ENCODE measurements at places on chromosomes 12 and 14.

DNA sequence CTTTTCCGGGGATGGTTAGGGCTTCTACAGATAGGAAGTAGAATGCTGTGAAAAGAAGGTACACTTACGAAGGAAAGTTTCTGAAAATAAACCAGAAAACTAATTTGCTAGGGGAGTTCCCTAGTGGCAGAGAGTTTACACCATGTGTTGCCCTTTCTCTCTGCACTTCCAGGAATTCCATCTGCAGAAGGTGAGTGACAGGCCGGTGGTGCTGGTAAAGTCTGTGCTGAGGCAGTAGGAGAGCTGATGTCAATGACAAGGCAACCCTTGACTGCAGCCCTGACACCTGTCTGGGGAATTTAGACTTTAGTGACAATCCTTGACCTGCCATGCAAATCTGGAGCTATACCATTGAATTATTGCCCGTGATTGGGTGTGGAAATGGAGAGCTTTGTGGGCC lies 687.8 kb downstream of the NRXN3 start:
- no peak for DNase-seq

GRCh38 chr12:89993632-89994031 lies 285.0 kb upstream of the ATP2B1 start:
- DNase-seq: no peak

DNA sequence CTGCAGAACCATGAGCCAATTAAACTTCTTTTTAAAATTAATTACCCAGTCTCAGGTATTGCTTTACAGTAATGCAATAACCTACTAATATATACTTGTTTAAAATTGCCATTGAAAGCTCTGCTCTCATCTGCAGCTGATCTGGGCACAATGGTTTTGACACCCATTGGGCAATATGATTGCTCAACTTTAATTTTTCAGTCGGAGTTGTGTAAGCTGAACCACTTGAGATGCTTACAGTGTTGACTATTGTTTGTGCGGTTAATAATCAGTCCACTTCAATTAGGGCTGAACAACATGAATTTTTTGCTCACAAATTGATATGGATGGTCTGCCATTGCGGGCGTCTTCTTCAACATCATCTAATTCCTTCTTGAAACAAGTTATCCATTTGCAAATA lies 18.0 kb upstream of the OR4K5 start:
- no peak for DNase-seq

DNA sequence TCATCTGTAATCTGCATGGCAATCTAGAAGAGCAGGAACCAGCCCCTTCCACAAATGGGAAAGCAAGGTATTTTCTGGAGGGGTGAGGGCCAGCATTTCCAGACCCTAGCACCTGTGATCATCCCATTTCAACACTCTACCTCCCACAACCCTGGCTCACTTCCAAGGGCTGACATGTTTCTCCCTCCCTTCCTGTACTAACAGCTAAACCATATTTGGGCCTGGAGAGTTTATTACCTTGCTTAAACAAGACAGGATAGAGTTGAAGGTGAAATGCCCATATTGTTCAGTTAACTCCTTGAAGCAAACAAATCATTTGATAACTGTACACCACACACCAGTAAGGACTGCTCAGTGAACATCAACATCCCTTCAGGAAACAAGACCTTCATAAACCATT lies 158.4 kb downstream of the PPM1H start:
- no peak for DNase-seq

DNA sequence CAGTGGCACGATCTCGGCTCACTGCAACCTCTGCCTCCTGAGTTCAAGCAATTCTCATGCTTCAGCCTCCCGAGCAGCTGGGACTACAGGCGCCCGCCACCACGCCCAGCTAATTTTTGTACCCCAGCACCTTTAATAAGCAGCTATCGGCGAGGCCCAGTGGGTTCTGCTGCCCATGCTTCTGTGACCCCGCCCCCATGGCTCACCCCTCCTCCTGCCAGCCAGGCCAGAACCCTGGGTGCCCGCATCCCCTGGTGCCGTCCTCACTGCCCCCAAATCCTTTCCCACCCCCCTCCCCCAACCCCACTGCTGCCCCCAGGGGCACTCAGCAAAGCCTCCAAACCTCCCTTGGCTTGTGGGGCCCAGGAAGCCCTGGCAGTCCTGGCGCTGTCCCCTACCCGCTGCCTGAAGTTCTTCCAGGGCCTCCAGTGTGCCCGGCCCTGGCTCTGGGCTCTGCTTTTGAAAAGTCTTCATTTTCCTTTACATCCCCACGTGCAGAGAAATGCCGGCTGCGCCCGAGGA lies 14.5 kb downstream of the BAG5 start:
- no peak for DNase-seq

DNA sequence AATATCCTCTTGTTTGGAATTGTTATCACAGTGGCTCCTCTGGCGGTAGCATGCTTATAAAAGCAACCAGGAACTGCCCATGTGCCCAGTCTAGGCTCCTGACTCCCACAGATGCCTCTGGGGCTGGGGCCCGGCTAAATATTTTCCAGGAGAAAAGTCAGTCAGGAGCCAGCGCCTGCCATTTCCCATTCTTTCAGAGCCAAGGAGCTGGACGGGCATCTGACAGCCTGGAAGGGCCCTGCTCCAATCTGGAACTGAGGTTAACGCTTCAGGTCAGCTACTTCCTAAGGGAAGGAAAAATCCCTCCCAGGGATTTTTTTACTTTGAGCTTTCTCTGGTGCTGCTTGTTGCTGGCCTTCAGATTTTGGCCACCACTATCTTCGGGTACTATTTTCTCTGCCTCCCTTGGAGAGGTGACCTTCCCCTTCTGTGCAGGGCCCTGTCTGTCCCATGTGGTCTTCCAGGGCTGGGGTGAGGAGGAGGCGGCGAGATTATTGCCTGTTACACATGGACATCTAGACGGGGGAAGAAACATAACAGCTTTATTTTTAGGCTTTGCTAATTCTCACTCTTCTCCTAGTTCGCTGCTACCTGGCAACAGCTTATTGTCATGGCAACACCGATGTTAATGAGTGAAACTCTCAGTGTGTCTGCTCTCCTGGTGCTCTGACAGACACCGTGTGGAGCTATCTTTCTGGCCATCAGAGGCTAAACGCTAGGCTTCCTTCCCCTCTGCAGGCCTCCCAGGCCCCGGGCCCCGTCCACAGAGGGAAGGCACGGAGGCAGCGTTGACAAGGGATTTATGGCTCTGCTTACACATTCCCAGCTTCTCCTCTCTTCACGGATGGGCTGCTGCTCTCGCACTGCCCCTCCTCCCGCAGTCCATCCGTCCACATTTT lies 160.4 kb downstream of the CACNA1C start:
- no peak for DNase-seq

DNA sequence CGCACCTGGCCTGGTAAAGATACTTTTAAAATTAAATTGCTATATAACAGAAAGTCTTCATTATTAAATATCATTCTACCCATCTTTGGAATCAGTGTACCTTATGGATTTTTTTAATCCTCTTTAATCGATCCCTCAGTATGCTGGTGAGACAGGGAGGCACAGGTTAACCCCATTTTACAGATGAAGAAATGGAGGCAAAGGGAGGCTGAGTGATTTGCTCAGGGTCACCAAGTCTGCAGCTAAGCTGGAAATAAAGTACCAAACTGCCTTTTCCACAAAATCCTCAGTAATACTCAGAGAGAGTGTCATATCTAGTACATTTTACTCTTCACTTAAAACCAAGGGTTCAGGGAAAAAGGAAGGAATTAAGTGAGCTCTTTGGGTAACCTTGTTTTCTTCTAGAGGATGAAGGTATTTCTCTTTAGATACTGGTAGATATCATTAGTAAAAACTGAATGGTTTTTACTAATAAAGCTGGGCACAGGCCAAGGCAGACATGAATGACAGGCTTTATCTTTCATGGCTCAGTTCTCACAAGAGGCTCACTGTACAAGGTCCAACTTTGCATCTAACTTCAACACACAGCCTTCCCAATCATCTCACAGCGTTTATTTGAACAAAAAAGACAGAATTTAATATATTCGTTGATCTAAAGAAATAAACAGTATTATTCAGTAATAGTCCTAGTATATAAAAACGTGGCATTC lies 35.3 kb upstream of the TTC7B start:
- no peak for DNase-seq

GRCh38 chr12:126570566-126570965 lies 1505.3 kb downstream of the AACS start:
- DNase-seq: no peak

GRCh38 chr14:77109656-77110055 lies 11.6 kb downstream of the CIPC start:
- no peak for DNase-seq

DNA sequence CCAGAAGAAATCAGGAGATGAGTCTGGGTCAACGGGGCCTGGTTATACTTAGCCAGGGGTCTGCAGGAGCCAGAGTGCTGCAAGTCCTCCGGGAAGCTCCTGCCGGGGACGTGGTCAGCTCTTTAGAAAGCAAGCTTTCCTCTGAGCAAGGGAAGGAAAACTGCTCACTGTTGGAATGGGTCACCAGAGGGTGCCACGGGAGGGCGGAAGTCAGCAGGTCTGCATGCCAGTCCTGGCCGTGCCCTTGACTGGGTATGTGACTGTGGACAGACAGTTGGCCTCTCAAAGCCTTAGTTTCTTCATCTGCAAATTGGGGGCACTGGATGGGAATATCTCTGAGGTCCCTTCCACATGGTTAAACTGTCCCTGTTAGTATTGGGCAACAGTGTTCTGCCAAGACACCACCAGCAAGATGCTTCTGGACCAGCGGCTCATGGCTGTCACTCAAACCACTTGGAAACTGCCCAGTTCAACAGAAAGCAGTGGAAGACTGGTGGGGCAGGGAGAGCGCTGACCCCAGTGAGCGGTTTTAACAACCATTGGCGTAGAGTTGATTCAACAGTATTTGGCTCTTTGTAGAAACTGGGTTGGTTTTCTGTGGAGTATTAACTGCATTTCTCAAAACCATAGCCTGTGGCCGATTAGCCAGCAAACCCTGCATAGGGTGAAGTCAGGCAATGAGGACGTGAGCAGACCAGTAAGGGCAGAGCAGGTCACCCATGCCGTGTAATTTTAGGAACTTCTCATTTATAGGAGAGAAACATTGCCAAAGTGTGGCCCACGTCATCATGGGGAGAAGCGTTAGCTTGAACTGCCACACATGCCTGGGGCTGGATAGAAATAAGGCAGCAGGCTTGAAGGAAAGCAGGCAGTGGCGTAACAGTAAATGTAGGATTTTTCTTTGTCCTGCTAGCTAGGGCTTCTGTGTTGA lies 163.9 kb upstream of the PRMT8 start:
- DNase-seq: no peak

DNA sequence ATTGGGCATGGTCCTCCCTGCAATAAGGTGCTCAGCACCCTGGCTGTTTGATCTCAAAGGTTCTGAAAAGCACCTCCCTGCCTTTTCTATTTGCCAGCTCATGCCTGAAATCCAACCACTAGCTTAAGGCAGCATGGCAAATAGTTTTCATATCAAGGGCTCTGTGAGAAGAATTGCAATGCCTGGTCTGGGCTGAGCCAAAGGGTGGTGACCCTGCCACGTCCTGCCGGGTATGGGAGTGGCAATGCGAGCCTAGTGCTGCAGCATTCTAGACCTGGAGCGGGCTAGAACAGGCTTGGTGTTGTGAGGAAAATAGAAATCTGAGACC lies 2.3 kb upstream of the SCNN1A start:
- no peak for DNase-seq

DNA sequence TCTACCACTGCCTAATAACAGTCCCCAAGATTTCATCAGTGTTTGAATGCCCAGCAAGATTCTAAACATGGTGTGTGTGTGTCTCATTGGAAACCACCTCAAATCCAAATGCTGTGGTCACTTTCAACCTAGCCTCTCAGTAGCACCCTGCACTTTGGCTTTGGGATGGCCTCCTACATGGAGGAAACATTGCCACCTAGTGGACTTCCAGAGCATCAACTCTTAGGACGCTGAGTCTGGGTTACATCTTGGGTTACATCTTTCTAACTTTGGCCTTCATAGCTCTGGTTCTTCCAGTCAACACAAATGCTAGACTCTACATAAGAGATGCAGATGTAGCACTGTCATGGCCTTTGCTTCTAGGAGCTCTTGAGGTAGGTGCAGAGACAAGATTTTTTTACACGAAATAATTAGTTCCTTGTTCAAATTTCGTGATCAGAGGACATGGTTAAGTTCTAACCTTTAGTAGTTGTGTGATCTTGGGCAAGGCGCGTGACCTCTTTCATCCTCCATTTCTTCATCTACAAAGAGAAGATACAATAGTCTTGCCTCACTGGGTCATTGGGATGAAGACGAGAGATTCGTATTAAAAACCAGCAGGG lies 113.5 kb upstream of the VASH1 start:
- DNase-seq: peak; percentile 42

DNA sequence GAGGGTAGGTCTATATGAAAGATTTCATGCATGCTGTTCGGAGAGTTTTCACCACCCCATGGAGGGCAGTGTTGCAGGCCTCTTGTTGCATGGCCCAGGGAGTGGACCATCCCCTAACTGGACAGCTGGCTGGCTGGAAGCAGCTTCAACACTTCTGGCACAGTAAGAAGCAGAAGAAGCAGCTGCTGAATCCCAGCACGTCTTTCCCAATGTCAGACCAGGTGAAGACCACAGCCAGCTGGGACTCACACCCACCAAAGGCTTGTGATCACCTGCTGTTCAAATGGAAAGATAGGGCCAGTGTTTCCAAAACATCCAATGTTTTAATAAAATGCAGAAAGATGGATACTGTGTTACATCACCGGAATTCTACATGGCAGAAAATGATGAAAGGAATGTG lies 1423.6 kb downstream of the AACS start:
- no peak for DNase-seq

- DNase-seq: no peak
Observed at GRCh38 chr14:91744068-91744480, 12.2 kb upstream of the CATSPERB start.

DNA sequence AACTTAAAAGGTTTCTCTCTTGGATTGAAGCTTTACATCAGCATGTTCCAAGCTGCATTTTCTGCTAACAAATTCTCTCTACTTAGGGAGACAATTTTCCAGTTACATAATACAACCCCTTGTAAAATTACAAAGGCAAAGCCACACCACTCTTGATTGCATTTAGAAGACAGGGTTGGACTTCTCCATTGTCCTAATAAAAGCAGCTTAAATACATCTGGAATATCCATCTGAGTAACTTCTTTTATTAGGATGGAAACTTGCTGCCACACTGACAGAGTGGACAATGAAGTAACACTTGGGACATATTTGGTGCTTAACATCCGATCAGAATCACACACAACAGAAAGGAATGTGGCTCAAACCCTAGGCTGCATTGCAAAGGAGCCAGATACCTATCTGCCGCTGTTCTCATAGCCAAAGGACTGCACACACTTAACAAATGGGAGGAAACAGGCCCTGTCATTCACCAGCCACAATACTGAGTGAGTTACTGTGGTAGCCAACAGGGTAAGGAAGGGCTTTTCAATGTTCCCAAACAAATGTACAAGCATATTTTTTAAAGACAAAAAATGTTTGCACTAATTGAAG lies 157.2 kb downstream of the PAX9 start:
- no peak for DNase-seq

- no peak for DNase-seq
Observed at GRCh38 chr14:89294060-89294459, 123.0 kb downstream of the FOXN3 start.

Data from Jurkat, Clone E6-1 (cell line).